Activated T-helper 2 cell treated with anti-CD3 and anti-CD28 coated beads, Interferon-gamma antibody, Interleukin-2, Interleukin-4, amounts not matched to agents 10 μg/mL and 5 μg/mL and 100 μg/mL, durations not matched to agents 14 hours and 24 hours and 36 hours (primary cell): ENCODE measurements at places on chromosomes 12 and 14. TPM values are rescaled to one million over a fixed set of nuclear protein-coding genes. Genes with fewer than 3 reads are reported as not detected.

- H3K36me3 ChIP-seq, result no peaks in the 10 kb centered on the region
- no peak for DNase-seq
- no peaks in the 10 kb centered on the region for H3K27me3 ChIP-seq
- H3K4me1 ChIP-seq, result no peaks in the 10 kb centered on the region
- H3K4me3 ChIP-seq, result no peak overlapping the region
- no peak overlapping the region for H3K27ac ChIP-seq
Measured at GRCh38 chr14:94938016-94938415, 168.1 kb upstream of the GSC start.

- no peak overlapping the region for H3K27ac ChIP-seq
- no peaks in the 10 kb centered on the region for H3K27me3 ChIP-seq
Measured at GRCh38 chr12:1966561-1967226, 37.6 kb downstream of the DCP1B start.

- H3K4me1 ChIP-seq, result peaks cover 32% of the 10 kb centered on the region
- DNase-seq, result no peak
- no peaks in the 10 kb centered on the region for H3K27me3 ChIP-seq
- peak overlapping the region; percentile 95 for H3K27ac ChIP-seq
- H3K4me3 ChIP-seq, result peak overlapping the region; percentile 97
- H3K36me3 ChIP-seq, result no peaks in the 10 kb centered on the region
Measured at GRCh38 chr12:45214749-45215418, 1.0 kb upstream of the ANO6 start.

GRCh38 chr14:93496856-93497741, 66.4 kb downstream of the UNC79 start:
- no peaks in the 10 kb centered on the region for H3K36me3 ChIP-seq
- H3K4me1 ChIP-seq, result no peaks in the 10 kb centered on the region
- no peaks in the 10 kb centered on the region for H3K27me3 ChIP-seq
- no peak overlapping the region for H3K27ac ChIP-seq
- no peak for DNase-seq
- no peak overlapping the region for H3K4me3 ChIP-seq

DNA sequence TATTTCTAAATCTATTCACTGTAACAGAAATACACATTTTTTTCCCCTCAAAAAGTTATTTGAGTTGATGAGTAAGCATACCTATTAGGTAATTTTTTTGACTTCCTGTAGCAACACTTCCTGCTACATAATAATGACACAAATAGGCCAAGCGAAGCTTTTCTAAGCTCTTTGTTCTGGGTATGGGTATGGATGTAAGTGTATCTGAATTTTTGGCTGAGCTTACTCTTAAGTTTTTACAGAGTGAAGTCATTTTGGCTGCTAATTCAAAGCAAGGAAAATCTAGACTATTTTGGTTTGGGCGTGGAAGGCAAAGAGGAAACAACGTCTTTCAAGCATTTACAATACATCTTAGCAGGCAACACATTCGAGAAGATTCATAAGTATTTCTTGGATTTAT, 1206.0 kb upstream of the FLRT2 start:
- H3K36me3 ChIP-seq, result no peaks in the 10 kb centered on the region
- no peaks in the 10 kb centered on the region for H3K4me1 ChIP-seq
- no peaks in the 10 kb centered on the region for H3K27me3 ChIP-seq
- no peak for DNase-seq
- H3K27ac ChIP-seq, result no peak overlapping the region

- DNase-seq, result no peak
- H3K27ac ChIP-seq, result no peak overlapping the region
- peaks cover 14% of the 10 kb centered on the region for H3K27me3 ChIP-seq
- H3K36me3 ChIP-seq, result no peaks in the 10 kb centered on the region
- H3K4me1 ChIP-seq, result peaks cover 18% of the 10 kb centered on the region
Measured at GRCh38 chr14:31949709-31950108, 127.4 kb upstream of the ARHGAP5 start.

DNA sequence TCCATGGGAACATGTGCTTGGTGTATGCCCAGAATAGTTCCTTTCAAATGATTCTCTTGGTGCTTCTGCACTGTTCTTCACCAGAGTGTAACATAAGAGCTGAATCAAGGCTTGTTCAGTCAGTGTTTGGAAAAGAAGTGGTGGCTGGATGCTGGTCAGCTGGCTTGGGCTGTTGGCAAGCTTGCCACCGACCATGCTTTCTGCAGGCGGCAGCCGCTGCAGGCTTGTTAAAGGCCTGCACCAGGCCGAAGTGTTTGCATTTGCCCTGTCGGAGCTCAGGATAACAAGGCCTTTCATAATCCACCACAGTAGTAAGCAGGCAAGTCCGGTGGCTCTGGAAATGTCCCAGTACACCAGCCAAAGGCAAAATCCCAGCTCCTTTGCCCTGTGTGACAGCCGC, 26.9 kb downstream of the DAAM1 start:
- peaks cover 2% of the 10 kb centered on the region for H3K36me3 ChIP-seq
- no peak for DNase-seq
- H3K4me3 ChIP-seq, result no peak overlapping the region

Gene TSFM
- 44.9 and 52.7 TPM in 2 replicates for total RNA-seq

DNA sequence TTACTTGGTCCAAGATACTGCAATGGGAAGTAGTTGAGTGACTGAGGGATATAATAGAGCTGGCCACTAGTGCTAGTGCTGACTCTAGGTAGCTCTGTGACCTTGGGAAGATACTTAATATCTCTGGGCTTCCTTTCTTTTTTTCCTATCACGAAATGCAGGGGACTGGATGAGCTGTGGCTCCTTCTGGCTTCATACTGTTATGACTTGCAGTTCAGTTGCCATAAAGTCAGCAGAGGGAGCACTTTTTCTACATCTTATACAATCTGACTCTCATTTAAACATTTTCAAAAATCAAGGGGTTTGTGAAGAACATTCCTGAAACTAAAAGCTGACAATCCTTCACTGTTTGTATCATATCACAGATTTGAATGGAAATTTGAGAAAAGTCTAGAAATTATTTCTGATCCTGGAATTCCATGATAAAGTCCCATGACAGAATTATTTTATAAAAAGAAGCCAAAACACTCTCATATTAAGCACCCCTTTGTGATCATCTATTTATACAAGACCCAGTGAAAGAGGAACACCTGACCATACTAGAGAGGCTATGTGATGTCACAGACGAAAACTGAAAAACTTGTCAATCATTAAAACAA, 5.3 kb downstream of the BHLHE41 start:
- peaks cover 16% of the 10 kb centered on the region for H3K4me1 ChIP-seq
- no peak overlapping the region for H3K4me3 ChIP-seq
- H3K27ac ChIP-seq, result no peak overlapping the region
- no peaks in the 10 kb centered on the region for H3K36me3 ChIP-seq
- H3K27me3 ChIP-seq, result peaks cover 76% of the 10 kb centered on the region

Gene CCDC197
- total RNA-seq, result 0.11 TPM in 1 of 2 replicates, not detected in the other

DNA sequence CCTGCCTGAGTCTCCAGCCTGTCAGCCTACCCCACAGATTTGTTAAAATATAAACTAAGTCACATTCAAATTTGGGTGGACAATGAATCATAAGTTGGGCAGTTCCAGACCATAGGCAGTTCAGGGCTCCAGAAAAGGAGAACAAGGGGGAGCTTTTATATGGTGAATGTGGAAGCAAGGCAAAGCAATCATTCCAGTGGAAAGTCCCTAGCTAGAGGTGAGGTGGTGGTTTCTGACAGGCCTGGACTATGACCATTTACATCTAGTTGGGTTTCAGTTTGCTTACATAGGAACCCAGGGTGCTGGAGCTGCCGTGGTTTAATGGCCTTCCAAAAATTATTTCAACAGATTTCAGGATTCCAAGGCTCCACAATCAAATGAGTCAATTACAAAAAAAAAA, 207.3 kb downstream of the AEBP2 start:
- no peaks in the 10 kb centered on the region for H3K27me3 ChIP-seq
- no peak overlapping the region for H3K27ac ChIP-seq
- H3K4me3 ChIP-seq, result no peak overlapping the region
- H3K36me3 ChIP-seq, result no peaks in the 10 kb centered on the region
- H3K4me1 ChIP-seq, result no peaks in the 10 kb centered on the region

DNA sequence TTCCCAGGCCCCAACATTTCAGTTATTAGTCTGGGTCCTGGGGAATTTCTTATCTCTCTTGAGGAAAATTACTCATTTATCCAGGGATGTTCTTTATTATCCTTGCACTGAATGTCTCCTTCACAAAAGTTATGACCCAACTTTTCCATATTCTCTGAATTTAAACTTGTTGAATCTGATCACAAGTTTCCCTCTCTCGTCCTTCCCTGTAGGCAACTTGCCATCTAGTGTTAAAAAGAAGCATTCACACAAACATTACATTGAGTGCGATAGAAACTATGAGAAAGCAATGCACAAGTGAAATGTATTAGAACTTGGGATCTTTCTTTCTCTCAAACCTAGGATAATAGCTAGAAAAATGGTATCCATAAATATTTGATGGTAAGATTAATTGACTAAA, 608.4 kb downstream of the FSCB start:
- DNase-seq, result no peak
- no peak overlapping the region for H3K27ac ChIP-seq
- H3K4me1 ChIP-seq, result no peaks in the 10 kb centered on the region
- no peaks in the 10 kb centered on the region for H3K36me3 ChIP-seq
- no peaks in the 10 kb centered on the region for H3K27me3 ChIP-seq

DNA sequence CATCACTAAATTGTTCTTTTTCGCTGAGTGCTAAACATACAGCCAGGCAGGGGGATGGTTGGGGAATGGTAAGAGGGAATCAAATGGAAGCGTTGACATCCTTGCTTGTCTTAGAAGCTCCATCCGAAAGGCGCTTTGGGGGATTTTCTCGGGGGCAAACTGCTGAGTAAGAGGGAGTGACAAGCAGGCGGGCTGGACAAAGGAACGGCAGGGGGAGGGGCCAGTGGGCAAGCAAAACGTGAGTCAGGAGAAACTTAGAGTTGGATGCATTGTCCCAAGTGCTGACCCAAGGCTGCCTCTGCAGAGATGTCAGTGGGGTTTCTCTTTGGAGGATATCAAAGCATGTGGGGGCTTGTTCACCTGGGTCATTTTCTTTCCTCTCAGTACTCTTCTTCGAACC, 480.5 kb downstream of the VRK1 start:
- no peak for DNase-seq
- H3K27ac ChIP-seq, result no peak overlapping the region
- H3K27me3 ChIP-seq, result peaks cover 10% of the 10 kb centered on the region
- H3K4me3 ChIP-seq, result no peak overlapping the region
- H3K4me1 ChIP-seq, result peaks cover 13% of the 10 kb centered on the region

- H3K4me1 ChIP-seq, result no peaks in the 10 kb centered on the region
- H3K27me3 ChIP-seq, result no peaks in the 10 kb centered on the region
- H3K27ac ChIP-seq, result no peak overlapping the region
- H3K4me3 ChIP-seq, result no peak overlapping the region
- DNase-seq, result no peak
- H3K36me3 ChIP-seq, result peaks cover 23% of the 10 kb centered on the region
Measured at GRCh38 chr12:92847368-92847767, 81.7 kb downstream of the EEA1 start.

DNA sequence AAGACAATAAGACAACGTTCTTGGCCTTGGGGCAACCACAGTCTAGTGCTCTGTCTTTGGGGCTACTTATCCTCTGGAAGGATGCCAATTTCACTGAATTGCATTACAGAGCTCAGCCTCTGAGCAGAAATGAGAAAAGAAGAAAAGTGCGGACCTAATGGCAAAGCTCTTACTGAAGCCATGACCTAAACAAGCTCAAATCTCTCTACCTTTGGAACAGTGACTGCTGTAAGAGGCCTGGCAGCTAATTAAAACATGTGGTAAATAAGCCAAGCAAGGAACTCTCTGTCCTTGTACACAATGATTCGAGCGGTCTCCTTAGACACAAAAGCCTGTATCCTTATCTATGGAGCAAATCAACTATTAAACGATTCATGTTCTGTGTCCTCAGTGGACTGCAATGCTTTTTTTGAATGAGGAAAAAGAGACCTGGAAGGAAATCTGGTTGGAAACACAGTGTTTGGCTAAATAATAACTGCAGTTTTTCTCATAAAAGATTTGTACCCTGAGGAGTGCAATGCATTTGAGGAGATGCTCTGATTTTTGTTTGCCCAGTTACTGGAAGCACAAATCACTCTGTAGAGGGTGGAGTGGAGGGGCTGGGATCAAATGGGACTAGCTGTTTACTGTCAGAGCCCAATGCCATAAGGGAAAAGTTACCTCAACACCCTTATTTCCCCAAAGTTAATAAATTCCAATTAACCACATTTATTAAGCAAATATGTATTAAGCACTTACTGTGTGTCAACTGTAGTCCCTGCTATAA, 113.9 kb downstream of the NDUFA12 start:
- H3K4me1 ChIP-seq, result no peaks in the 10 kb centered on the region
- H3K27me3 ChIP-seq, result peaks cover 3% of the 10 kb centered on the region
- no peaks in the 10 kb centered on the region for H3K36me3 ChIP-seq
- DNase-seq, result no peak
- no peak overlapping the region for H3K4me3 ChIP-seq

Gene RASSF3
- total RNA-seq, result 35.7 and 35.8 TPM in 2 replicates

- peaks cover 3% of the 10 kb centered on the region for H3K4me1 ChIP-seq
- H3K36me3 ChIP-seq, result no peaks in the 10 kb centered on the region
- H3K4me3 ChIP-seq, result no peak overlapping the region
- no peak overlapping the region for H3K27ac ChIP-seq
- H3K27me3 ChIP-seq, result peaks cover 5% of the 10 kb centered on the region
Measured at GRCh38 chr12:56699020-56699661, 11.1 kb upstream of the PTGES3 start.

- peaks cover 7% of the 10 kb centered on the region for H3K27me3 ChIP-seq
- no peak overlapping the region for H3K4me3 ChIP-seq
- no peak for DNase-seq
- H3K36me3 ChIP-seq, result no peaks in the 10 kb centered on the region
- peaks cover 2% of the 10 kb centered on the region for H3K4me1 ChIP-seq
Measured at GRCh38 chr12:49933796-49934195, 16.7 kb upstream of the AQP2 start.

- H3K4me3 ChIP-seq, result peak overlapping the region; percentile 83
- H3K4me1 ChIP-seq, result peaks cover 80% of the 10 kb centered on the region
- H3K27ac ChIP-seq, result peak overlapping the region; percentile 96
- peaks cover 55% of the 10 kb centered on the region for H3K36me3 ChIP-seq
- no peak for DNase-seq
Measured at GRCh38 chr12:104479123-104479662, 22.4 kb downstream of the CHST11 start.

- no peaks in the 10 kb centered on the region for H3K27me3 ChIP-seq
- no peak overlapping the region for H3K4me3 ChIP-seq
- no peak overlapping the region for H3K27ac ChIP-seq
- no peaks in the 10 kb centered on the region for H3K36me3 ChIP-seq
- H3K4me1 ChIP-seq, result peaks cover 31% of the 10 kb centered on the region
Measured at GRCh38 chr14:65164068-65164824, 61.9 kb upstream of the MAX start.

Gene SLC38A4
- not detected in 2 replicates for total RNA-seq

DNA sequence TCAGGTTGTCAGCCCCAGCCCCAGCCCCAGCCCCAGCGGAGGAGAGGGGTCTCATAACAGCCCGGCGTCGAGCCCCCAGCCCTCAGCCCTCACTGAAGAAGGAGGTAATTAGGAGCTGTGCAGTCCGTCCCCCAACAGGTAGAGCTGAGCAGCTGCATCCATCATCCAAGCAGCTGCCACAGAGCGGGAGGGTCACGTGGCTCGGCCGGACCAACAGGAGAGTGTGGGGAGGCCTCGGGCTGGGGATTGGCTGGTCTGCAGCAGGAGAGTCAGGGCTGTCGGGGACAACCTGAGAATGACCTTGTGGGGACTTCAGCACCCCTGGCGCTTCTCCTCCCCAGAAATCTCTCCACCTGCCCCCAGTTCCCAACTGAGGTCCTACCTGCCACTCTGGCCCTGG, 29.6 kb downstream of the SMUG1 start:
- no peaks in the 10 kb centered on the region for H3K4me1 ChIP-seq
- H3K36me3 ChIP-seq, result no peaks in the 10 kb centered on the region
- H3K27me3 ChIP-seq, result peaks cover 10% of the 10 kb centered on the region
- no peak overlapping the region for H3K4me3 ChIP-seq
- peak; percentile 14 for DNase-seq

Gene GDF3
- total RNA-seq, result not detected in 2 replicates
